Stimulated activated CD4-positive, alpha-beta T cell treated with anti-CD3 and anti-CD28 coated beads, Interleukin-12 subunit alpha, Interleukin-12 subunit beta, amount 100 ng/mL, for 24 hours (primary cell): ENCODE measurements at places on chromosomes 16 and 17.

DNA sequence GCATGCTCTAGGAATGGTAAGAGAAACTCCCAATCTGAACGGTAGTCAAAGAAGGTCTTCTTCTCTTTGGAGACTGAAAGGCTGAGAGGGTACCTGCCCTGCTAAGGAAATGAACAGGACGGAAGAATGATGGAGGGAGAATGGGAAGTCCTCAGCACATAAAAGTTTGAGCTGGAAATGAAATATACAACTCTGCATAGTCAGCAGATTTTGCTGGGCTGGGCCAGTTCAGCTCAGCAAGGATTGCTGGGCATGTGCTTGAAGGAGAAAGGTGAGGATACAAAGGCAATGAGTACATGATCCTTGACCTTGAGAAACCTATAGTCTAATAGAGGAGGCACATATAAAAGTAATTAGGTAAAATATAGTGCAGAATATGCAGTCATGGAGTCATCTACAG lies 669.3 kb downstream of the MAF start:
- no peak for DNase-seq

- no peak for DNase-seq
Measured at GRCh38 chr17:1783271-1783670, 21.4 kb downstream of the SERPINF1 start.

DNA sequence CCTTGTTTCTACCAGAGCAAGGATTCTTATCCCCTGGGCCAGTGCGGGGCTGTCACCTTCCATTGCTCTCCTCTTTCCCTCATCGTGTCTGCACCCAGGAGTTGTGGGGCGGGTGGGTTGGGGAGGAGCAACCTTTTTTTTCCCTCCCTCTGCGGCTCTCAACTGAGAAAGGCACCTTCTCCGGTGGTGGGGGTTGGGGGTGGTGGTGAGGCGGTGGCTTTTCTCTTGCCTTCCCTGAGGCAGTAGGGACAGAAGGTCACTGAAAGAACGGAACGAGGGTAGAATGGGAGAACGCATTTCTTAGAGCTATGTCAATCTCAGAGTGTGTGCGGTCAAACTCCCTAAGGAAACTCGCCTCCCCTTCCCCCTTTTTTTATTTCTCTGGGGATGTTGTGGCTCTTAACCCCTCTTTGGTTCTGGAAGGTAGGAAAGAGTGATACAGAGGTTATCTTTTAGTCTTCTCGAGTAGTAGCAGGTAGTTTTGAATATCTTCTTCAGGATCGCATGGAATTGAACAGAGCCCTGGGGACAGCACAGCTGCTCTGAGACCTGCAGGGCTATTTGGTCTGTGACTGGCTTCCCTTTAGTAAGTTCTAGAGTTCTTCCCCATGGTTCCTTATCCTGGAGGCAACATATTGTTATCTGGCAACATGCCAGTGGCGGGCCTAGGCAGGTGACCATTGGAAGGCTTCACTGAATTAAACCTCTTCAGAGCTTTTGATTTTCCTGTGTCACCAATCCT lies 994 bp downstream of the CLTC start:
- DNase-seq = peak; percentile 22

GRCh38 chr17:64628641-64629040 lies 33.5 kb downstream of the SMURF2 start:
- no peak for DNase-seq

DNA sequence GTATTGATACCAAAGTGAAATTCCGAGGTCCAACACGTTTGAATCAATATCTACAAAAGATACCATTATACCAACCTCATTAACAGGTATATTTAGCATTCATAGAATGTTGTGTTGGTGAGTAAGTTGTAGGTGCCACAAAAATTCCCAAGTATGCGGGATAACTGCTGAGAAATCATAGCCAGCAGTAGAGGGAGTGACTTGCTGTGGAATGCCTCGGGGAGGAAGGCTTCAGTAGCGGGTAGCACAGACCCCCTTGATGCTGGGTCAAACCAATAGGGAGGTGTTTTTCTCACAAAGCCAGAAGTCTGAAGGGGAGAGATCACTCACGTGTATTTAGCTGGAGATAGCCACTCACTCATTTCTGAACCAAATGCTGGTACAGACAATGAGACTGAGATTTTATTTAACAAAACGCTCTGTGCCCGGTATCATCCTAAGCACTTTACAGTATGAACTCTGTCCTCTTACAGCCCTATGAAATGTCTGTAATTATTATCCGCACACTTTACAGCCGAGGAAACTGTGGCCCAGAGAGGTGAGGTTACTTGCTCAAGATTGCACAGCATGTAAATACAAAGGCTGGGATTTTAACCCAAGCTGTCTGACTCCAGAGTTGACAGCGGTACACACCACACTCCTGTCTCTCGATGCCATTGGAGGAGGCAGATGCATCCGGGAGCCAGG lies 23.1 kb downstream of the HSBP1 start:
- DNase-seq = no peak
